ENCODE measurements at places on chromosomes 7 and 10.

DNA sequence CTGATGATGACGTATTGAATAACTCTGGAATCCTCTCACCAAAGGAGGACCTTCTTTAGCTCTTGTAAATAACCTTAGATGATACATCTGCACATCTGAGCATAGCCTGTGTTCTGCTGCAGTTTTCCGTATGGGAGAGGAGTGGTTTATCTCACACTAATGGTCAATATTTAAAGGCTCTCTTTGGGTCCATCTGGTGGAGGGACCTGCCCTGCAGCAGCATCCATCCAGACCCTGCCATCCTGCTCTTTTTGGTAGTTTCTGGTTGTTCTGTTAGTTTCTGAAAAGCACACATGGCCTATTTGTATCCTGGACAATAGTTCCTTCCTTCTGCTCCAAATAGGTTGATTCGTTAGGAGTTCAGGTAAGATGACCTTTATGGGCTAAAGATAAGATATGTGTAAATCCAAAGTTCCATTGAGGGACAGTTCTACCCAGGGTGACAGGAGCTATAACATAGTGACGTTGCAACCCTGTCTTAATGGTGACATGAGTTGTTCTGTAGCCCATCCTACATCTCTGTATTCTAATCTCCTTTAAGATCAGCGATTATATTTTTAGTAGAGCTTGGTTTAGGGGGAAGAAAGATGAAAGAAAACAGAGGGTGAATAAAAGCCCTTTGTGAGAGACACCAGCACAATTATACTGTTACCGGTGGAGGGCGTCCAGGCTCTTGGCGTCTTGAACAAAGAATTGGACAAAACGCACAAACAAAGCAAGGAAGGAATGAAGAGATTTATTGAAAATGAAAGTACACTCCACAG is 60.0 kb upstream of the KLF14 start:
- DNase-seq, result no peak

- no peak for DNase-seq
Measured at GRCh38 chr10:72229261-72230251, 13.5 kb upstream of the ASCC1 start.

DNA sequence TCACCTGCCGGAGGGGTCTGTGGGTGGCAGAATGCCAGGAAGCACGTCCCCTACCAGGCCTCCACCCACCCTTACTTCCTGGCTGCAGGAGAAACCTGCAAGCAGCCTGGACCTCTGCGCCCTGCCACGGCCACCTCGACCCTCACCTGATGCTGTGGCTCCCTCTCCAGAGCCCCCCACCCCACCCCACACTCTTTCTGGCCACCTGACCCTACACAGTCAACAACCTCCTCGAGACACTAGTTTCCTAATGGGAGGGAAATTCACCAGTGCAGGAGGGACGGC is 91.3 kb downstream of the PRKAG2 start:
- no peak for DNase-seq

GRCh38 chr10:97199152-97199551 is 13.4 kb upstream of the SLIT1 start:
- DNase-seq, result no peak

DNA sequence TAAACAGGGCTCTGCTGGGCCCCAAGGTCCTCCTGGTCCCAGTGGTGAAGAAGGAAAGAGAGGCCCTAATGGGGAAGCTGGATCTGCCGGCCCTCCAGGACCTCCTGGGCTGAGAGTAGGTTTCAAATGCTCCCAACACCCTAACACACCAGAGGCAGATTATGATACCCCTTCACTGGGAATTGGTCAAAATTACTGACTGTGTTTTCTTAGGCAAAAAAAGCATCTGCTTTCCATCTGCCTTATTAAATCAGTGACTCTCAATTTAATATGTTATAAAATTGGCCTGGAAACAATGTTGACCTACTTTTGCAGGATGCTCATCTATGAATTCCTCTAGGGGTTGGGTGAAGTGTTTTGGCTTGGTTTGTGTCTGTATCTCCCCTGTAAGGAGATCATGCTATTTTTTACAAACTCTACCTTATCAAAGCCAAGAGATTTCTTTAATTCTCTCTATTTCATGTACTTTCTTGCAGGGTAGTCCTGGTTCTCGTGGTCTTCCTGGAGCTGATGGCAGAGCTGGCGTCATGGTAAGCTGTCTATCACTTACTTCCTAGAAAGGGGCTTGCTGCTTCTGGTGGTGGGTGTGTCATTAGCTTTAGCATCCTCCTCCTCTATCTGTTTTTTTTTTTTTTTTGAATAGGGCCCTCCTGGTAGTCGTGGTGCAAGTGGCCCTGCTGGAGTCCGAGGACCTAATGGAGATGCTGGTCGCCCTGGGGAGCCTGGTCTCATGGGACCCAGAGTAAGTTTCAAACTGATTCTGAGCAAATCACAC is 15.9 kb downstream of the COL1A2 start:
- no peak for DNase-seq

GRCh38 chr7:121069346-121070100 is 81.0 kb downstream of the CPED1 start:
- DNase-seq, result no peak

- no peak for DNase-seq
Measured at GRCh38 chr7:45988405-45989057, 67.5 kb upstream of the IGFBP3 start.

DNA sequence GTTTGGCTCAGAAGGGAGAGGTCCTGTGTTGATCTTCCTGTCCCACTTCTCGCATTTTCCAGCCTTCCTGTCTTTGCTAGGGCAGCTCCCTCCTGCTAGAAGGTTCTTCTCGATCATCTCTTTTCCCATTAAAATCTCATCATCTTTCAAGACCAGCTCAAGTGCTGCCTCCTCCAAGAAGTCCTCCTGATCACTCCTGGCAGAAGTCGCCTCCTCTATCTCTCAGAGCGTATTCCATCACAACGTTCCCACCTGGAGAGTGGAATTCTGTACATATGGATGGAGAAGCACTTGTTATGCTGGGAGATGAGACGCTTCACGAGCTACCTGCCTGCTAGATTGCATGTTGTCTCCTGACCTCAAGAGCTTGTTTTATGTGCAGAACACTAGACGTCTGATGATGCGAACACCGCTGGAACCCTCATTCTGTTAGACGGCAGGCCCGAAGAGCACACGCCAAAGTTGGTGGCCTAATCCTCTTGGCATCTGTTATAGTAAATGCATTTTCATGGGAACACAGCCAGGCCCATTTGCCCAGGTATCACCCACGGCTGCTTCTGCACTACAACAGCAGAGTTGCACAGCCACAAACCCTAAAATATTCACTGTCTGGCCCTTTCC is 68.0 kb upstream of the INSIG1 start:
- DNase-seq, result no peak

GRCh38 chr10:3071405-3072198 is 4.3 kb downstream of the PFKP start:
- DNase-seq, result no peak

DNA sequence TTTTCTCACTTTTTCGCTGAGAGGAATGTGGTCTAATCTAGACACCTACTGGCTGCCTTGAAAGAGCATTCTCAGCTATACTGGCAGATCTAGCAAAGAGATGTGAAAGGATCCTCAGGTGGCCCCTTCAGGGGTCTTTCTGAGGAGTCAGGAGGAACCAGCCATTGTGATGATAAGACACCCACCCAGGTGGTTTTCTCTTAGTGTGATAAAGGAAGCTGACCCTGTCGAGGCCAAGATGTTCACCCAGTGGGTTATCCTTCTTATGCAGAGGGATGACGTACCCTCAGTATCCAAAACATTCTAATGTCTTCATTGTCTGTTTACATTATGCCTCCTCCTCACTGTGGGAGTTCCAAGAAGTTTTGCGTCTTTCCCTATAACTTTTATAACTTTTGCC is 98.3 kb upstream of the LRGUK start:
- DNase-seq, result no peak

- no peak for DNase-seq
Measured at GRCh38 chr7:38744746-38745145, 113.6 kb upstream of the AMPH start.

All from activated T-cell treated with anti-CD3 and anti-CD28 coated beads for 1 hour (primary cell).